Activated naive CD8-positive, alpha-beta T cell treated with anti-CD3 and anti-CD28 coated beads, Interleukin-2, amount 50 U/mL, for 24 hours (primary cell): ENCODE measurements at places on chromosomes 1 and 21.

DNA sequence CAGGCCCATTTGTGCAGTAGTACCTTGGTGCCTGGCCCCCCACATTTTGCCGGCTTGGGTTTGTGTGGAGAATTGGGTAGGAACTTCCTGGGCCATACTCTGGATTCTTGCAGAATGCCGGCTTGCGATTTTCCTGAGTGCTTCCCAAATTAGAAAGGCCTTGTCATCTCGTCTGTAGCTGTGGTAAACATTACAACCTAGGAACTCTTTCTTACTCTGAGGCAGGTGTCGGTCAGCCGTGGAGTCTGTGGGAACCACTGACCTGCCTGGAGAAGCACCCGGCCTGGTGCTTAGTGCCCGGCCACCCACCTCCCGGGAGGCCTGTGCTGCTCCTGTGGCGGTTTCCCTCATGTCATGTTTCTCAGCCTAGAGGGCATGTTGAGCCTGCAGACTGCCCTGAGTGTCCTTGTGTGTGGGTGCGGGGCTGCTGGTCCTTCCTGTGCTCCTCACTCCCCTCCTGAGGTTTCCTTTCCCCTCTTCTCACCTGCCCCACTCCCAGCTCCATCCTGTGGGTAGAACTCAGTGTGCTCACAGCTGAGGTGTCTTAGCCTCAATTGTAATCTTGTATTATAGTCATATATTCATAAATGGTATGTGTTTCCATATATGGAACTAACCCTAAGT lies 64.7 kb downstream of the S100B start:
- no peak for DNase-seq

GRCh38 chr1:205171369-205171768 lies 40.1 kb downstream of the DSTYK start:
- DNase-seq, result no peak

- DNase-seq, result no peak
These were observed 20.4 kb upstream of the SUMO3 start for GRCh38 chr21:44838039-44838895.

DNA sequence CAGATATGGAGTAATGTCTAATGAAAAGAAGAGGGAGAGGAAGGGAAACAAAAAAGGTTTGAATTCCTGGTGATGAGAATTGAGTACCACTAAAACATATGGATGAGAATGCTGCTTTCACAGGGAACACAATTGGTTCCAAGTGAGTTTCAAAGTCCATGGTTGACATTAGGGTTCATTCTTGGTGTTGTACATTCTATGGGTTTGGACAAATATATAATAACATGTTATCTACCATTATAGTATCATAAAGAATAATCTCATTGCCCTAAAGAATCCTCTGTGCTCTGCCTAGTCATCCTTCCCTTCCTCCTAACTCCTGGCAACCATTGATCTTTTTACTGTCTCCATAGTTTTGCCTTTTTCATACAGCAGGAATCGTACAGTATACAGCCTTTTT lies 20.1 kb downstream of the TMCO1 start:
- no peak for DNase-seq

DNA sequence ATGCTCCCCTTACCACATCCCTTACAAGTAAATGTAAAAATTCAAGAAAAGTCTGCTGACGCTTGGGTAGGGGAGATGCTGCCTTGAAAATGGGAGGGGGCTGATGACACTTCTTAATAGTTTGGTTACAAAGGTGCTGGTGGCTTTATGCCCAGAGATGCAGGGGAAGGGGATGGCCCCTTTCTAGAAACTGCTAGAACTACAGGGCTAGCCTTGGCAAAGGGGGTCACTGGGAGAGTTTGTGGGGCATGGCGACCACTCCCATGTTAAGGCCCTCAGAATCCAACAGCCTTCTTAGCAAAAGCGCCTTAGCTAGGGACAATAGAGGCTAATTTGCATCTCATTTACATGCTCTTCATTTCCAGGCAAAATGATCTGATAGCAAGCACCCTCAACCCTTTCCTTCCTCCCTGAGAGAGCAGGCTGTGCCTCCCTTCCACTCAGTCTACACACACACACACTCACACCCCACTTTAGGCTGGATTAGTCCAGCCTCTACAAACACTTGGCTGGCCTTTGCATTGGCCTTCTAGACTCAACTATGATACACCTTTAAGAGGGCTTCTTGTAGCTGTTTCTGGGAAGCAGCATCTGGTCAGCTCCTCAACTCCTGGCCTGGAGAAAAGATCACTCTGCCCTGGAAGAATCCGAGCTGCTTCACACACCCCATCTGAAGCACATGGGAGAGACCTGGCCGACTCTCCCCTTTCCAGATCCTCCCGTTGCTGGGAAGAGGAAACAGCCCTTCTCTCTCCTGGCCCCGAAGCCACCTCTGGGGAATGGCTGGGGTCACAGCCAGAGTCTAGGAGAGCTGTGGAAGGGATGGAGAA lies 1.7 kb downstream of the SEMA6C start:
- DNase-seq, result no peak
